ENCODE measurements at places on chromosomes 5 and 9.

GRCh38 chr5:180284149-180284548, 7.7 kb downstream of the MAPK9 start:
- no peak for DNase-seq

DNA sequence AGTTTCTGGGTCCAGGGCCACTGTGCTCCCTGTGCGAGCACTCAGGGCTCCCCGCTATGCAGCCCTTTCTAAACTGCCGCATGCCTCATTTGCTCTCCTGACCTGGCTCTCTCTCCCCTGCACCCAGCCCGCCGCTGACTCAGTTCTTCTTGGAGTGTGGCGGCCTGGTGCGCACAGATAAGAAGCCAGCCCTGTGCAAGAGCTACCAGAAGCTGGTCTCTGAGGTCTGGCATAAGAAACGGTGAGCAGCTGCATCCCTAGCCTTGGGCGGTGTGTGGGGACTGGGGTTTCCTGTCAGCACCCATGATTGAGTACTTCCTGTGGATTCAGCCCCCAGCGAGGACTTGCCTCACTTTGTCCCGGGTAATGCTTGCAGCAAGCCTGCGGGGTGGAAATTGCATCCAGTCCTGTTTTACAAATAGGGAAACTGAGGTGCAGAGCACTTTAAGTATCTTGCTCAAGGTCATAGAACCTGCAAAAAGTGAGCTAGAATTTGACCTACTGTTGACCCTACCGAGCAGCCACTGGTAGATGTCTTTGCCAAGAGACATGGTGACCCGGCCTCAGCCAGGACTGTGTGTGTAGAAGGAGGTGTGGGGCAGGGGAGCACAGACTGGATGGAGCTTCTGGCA, 27.9 kb downstream of the USP20 start:
- DNase-seq = peak; percentile 48

DNA sequence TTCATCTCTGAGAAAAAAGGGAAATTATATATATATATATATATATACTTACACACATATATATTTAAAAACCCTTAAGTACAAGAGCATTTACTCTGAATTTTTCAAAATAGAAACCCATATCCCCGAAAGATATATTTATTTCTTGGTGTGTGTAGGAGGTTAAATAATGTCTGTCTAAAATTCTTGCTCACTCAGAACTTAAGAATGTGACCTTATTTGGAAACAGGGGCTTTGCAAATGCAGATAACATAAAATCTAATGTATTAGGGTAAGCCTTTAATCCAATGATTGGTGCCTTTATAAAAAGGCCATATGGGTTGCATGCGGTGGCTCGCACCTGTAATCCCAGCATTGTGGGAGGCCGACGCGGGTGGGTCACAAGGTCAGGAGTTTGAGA, 517.3 kb upstream of the TLE4 start:
- no peak for DNase-seq

GRCh38 chr5:54531546-54531945, 14.0 kb downstream of the SNX18 start:
- no peak for DNase-seq

DNA sequence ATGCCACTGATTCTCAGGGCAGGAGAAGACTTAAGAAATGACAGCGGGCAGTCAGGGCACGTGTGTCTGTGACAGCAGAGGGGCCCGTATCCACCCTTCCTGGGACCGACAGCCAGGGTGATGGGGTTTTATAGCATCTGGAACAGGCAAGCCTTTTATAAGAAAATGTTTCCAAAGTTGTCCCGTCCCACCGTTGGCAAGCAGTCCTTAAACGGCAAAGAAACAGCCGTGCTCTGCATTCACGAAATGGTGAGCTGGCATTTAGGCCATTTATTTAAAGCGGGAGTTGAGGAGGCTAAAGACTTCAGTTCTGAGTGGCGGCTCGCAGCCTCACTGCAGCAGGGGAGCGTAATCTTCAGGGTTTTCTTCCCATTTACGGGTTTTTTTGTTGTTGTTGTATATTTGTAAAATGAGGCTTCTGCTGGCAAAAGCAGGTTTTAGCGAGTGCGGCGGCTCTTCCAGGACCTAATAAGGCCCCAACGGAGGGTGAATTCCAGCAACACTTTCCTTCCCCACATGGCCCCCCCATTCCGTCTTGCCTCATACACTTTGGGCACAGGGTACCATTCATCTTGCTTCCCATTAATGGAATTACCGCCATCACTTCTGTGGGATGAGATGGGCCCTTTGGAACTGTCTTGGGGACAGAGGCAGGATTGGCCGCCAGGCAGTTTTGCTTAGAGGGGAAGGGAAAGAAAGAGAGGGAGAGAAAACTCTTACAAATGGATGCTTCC, 15.8 kb downstream of the NEK6 start:
- no peak for DNase-seq

- no peak for DNase-seq
Observed at GRCh38 chr9:86112057-86112456, 12.7 kb upstream of the GOLM1 start.

DNA sequence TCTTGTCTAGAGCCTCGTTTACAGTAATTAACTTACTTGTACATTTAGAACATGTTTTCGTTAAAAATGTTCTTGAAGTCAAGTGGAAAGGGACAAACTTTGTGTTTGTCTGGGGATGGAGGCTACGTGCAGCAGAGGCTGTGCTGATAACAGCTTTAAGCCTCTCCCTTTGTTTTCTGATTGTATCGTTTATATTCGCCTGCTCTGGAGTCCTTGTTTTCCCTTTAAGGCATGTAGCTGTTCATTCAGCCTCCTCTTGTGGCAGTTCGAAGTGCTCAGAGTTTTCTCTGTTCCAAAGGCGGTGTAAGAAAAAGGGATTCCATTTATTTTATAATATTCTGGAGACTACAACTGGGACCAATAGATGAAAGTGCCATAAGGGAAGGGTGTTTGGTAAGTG, 1.9 kb downstream of the SLC36A1 start:
- DNase-seq = no peak

- peak; percentile 99 for DNase-seq
Observed at GRCh38 chr5:136006761-136007251, 22.0 kb upstream of the TGFBI start.

DNA sequence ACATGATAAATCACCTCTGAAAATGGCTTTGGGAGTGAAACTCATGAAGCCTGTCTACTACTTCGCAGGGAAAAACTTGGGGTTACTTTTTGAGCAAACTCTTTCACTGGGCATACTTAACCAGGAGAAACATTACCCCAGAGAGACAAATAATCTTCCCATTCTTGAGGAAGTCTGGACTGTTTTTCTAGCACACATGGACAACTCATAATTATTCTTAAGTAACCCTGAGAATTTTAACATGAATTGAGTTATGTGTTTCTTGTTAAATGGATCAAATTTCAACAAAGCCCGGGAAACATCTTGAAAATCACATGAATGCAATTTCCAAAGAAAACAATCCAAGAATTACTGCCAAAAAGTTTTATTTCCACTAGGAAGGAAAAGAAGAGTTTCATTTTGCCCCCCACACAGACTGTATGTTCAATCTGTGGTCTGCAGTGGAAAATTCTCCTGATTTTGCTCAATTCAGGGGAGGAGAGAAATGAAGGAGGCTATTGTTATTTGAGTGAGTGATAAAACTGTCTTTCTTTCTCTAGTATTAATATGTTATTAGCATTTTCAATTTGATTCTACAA, 564.8 kb upstream of the CLINT1 start:
- peak; percentile 48 for DNase-seq

GRCh38 chr5:173020154-173020581, 36.0 kb upstream of the CREBRF start:
- DNase-seq = peak; percentile 28

GRCh38 chr9:133597316-133597957, 11.8 kb downstream of the FAM163B start:
- peak; percentile 28 for DNase-seq

DNA sequence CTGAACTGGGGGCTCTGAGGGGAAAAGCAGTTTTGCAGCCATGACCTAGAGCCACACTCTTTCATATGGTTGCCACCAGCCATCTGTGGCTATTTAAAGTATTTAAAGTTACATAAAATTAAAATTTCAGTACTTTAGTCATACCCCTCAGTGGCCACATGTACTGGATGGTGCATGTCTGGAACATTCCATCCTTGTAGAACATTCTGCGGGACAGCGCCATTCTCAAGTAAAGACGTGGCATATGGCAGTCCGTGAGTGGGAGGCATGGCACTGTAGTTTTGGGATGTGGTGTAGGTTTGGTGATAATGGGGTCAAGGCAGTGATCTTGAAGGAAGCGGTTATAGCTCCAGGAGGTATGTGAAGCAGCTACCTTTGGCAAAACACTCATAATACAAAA, 61.4 kb upstream of the NFIL3 start:
- DNase-seq = no peak
